ENCODE measurements at places on chromosomes 16 and 17.

DNA sequence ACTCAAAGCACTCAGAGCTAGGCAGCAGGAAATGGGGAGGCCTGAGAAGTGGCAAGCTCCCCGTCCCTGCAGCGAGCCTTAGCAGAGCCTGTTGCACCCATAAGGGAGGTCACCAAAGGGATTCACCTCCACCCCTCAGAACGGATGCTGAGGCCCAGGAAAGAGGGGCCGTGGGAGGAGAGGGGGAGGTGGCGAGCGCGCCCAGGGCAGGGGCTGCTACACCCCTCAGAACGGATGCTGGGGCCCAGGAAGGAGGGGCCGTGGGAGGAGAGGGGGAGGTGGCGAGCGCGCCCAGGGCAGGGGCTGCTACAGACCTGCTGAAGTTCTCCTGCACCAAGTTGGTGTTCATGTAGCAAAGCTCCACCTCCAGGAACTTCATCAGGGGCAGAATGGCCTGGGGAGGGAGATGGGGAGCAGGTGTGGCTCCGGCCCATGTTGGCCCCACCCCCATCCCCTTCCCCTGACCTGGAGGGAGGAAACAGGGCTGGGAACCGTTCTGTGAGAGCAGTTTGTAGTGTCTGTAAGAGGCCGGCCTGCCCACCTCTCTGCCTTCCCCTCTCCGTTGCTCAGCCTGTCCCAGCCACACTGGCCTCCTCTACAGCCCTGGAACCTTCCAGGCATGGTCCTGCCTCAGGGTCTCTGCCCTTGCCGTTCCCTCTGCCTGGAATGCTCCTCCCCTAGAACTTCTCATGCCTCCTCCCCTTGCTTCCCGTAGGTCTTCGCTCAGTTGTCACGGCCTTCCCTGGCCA lies 11.4 kb downstream of the UNC13D start:
- no peak for DNase-seq

- no peak for DNase-seq
These were observed 34.5 kb downstream of the ACTG1 start for GRCh38 chr17:81478119-81478518.

DNA sequence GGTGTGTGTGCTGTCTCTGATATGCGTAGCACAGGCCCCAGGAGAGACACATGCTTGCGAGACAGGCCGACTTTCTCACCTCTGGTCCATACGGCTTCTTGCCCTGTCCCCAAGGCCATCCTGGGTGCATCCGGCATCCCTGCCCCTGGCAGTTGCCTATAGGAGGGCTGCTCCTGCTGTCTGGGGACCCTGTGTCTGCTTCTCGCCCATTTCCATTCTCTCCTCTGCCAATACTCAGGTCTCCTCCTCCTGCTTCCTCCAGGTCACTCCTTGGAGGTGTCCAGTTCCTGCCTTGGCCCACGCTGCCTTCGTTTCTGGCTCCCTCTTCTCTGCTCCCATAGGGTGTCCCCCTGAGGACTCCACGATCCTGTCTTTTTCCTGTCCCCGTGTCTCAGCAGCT lies 89.0 kb downstream of the DNAH17 start:
- no peak for DNase-seq

GRCh38 chr16:88289968-88290401 lies 92.8 kb upstream of the ZNF469 start:
- no peak for DNase-seq

- no peak for DNase-seq
These were observed 259.5 kb downstream of the IRX3 start for GRCh38 chr16:54027062-54027461.

- no peak for DNase-seq
These were observed 134.9 kb downstream of the SOCS1 start for GRCh38 chr16:11121083-11121608.

GRCh38 chr17:76331083-76331482 lies 22.6 kb downstream of the PRPSAP1 start:
- DNase-seq = no peak

GRCh38 chr17:41683441-41684007 lies 5.2 kb upstream of the EIF1 start:
- no peak for DNase-seq

GRCh38 chr16:76235025-76235424 lies 42.2 kb upstream of the CNTNAP4 start:
- DNase-seq = no peak

GRCh38 chr17:48150597-48151001 lies 43.0 kb downstream of the SNX11 start:
- DNase-seq = no peak

- DNase-seq = no peak
These were observed 94.6 kb downstream of the EMP2 start for GRCh38 chr16:10485698-10486382.

- DNase-seq = no peak
These were observed 54.0 kb downstream of the MRTFB start for GRCh38 chr16:14125000-14125681.

DNA sequence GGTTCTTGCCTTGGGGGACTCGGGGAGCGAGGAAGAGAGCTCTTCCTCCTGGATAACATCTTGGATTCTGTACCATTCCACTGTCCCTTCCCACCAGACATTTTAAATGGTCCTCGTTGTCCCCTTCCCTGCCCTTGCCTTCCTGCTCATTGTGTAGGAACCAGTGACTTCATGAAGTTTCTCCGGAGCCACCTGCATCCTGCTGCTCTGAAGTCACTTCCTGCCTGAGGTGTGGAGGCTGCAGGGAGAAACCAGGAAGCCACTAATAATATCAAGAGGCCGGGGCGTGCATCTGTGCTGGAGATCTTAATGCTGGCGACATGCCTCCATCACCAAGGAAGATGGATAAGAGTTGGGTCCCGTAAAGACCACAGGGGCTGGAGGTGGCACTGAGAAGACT lies 6.2 kb upstream of the SLC16A13 start:
- no peak for DNase-seq

GRCh38 chr16:55889518-55889917 lies 14.3 kb upstream of the CES5A start:
- no peak for DNase-seq

DNA sequence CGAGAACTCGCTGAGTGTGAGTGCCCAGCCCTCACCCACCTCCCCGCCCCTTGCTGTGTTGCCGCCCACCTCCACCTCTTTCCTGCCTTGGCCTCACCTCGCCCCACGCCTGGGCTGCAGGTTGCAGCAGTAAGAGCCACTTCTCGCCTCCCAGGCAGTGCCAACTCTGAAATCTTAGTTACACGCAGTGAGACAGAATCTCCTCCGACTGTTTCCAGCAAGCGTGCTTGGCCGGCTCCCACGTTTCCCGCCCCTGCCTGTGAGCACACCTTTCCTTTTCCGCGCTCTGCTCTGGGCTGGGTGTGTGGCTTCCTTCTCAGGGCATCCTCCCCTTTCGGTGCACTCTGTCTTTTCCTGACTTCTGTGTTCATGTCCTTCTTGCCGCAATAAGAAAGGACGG lies 5.7 kb downstream of the ENGASE start:
- no peak for DNase-seq

DNA sequence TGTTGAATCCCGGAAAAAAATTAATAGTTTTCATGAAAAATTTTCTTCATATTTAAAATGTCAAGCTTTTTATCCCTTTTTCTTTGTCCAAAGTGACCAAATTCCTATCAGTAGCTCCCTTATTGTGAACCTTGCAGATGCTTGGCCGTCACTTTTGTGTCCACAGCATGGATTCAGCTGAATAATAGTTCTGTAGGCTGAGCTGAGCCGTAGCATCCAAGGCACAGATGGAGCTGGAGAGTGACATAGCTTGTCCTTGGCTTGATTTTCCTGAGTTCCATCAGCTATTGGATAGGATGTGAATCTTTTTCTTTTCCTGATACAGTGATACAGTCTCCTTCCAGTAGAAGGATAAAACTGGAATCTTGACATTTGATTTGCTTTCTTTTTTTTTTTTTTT lies 3.6 kb downstream of the NUP85 start:
- no peak for DNase-seq

DNA sequence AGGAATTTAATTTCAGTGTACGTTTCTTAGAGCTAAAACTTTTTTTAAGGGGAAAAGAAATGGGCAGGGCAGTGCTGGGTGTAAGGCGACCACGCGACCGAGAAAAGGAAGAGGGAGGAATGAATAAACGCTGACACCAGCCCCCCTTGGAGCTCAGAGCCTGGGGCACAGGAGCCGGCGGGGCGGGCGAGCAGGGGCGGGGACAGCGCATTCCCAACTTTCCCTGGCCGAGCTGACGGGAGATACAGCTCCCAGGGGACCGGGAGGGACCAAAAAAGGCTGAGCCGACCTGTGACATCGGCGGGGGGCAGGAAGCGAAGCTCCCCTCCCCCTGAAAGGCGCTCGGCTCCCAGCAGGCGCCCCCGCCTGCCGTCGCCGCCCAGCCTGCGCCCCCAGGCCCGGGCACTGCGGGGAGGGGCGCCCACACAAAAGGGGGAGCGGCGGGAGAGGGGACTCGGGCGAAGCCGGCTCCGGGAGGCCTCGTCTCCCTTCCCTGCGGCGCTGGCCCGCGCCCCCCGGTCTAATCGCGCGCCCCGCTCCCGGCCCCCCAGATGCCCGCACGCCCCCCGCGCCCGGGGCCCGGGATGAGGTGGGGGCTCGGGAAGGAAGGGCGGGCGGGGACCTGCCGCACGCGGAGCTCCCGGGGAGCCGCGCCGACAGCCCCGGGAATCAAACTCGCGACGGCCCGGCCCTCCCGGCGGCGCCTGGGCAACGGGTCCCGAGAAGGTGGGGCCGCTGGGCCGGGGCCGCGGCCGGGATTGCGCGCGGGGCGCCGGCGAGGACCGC lies 622 bp downstream of the CUEDC1 start:
- DNase-seq = peak; percentile 91

DNA sequence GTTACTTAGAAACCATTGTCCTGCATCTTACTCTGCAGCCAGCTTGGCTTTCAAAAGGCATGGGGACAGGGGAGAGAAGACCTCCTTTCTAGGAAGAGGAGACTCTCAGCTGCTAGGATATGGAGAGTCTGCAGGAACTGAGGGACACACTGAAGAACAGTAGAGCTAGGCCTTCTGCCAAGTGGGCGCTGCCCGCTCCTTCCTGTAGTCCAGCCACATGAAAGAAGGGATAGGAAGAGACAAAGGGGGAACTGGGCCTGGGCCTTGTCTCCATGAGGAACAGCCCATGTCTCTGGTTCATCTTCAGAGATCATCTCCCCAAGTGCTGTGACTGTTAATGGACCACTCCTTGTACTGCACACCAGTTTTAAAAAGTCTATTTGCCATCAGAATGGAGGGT lies 78.4 kb downstream of the SYCE1L start:
- DNase-seq = no peak

DNA sequence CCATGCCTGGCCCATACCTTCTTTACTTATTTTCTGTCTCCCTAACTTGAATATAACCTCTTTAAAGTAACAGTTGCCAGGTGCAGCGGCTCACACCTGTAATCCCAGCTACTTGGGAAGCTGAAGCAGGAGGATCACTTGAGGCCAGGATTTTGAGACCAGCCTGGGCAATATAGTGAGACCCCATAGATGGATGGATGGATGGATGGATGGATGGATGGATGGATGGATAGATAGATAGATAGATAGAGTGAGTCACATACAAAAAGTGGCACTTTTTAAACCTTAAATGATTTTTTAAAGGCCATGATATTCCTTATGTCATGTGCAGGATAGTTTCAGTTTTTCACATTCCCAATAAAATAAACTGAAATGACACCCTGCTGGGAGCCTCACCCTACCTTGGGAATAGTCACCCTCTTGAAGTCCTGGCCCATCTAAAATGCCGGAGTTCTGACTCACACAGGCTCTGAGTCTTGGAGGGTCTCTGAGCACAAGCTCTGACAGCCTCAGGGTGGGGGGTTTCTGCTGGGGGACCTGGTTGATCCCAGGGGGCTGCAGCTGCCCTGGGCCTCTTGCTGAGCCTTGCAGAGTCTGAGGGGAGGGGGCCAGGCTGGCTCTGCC lies 26.2 kb downstream of the CPNE2 start:
- DNase-seq = no peak

DNA sequence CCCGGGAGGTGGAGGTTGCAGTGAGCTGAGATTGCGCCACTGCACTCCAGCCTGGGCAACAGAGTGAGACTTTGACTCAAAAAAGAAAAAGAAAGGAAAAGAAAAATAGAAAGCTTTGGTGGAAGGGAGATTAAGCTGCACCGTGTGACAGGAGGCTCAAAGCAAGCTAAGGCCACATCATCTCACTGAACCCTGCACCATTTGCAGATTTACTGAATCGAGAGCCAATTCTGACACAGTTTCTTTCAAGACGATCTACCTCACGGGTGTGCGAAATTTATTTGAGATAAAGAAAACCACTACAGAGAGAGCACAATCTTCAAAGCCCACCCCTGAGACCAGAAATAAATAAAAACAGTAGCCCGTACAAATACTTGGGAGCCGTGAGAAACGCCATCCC lies 49.6 kb downstream of the RTN4RL1 start:
- DNase-seq = no peak

- DNase-seq = no peak
These were observed 71.6 kb downstream of the C17orf67 start for GRCh38 chr17:56762144-56762543.

GRCh38 chr17:40472733-40473452 lies 28.5 kb downstream of the TNS4 start:
- no peak for DNase-seq

- no peak for DNase-seq
These were observed 38.7 kb upstream of the NGFR start for GRCh38 chr17:49456183-49456965.

DNA sequence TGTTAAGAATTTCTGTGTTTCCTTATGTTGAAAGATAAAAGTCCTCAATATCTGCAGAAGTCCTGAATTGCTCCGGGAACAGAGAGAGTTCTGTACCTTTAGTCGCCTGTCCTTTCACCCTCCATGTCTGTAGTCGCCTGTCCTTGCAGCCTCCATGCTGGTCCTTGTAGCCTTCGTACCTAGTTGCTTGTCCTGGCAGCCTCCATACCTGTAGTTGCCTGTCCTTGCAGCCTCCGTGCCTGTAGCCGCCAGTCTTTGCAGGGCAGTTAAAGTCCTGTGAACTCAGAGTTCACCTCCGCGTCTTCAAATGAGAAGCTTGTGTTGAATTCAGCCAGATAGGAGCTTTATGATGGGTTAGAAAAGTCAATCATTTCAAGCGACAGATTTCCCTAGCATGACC lies 19.5 kb upstream of the ITGAX start:
- DNase-seq = no peak

GRCh38 chr16:48047720-48048119 lies 108.1 kb downstream of the ABCC12 start:
- DNase-seq = no peak

- no peak for DNase-seq
These were observed 233.4 kb upstream of the HSBP1 start for GRCh38 chr16:83574388-83574787.

- DNase-seq = no peak
These were observed 20.7 kb downstream of the LGALS9 start for GRCh38 chr17:27651411-27652345.

- DNase-seq = no peak
These were observed 175.7 kb upstream of the ZKSCAN2 start for GRCh38 chr16:25433388-25433787.

- DNase-seq = no peak
These were observed 39.3 kb upstream of the IRX6 start for GRCh38 chr16:55284718-55285099.

- no peak for DNase-seq
These were observed 228.5 kb upstream of the PMFBP1 start for GRCh38 chr16:72400257-72401083.
